Activated CD4-positive, alpha-beta memory T cell treated with anti-CD3 and anti-CD28 coated beads for 36 hours (primary cell): ENCODE measurements at places on chromosomes 3 and 15.
A peak's percentile ranks its signal among the peaks of the same experiment; 100 is the strongest.

GRCh38 chr3:142601713-142602112 lies 5.5 kb downstream of the PLS1 start:
- no peak for DNase-seq

GRCh38 chr3:101828276-101828675 lies 21.0 kb upstream of the NFKBIZ start:
- DNase-seq = no peak

- DNase-seq = no peak
Measured at GRCh38 chr3:144947895-144948294, 976.3 kb downstream of the DIPK2A start.

- DNase-seq = no peak
Measured at GRCh38 chr3:54374214-54374852, 252.0 kb downstream of the CACNA2D3 start.

- no peak for DNase-seq
Measured at GRCh38 chr15:62976301-62976881, 66.2 kb upstream of the TPM1 start.

- no peak for DNase-seq
Measured at GRCh38 chr15:34147371-34148140, 45.7 kb downstream of the PGBD4 start.

- DNase-seq = no peak
Measured at GRCh38 chr3:54182242-54182641, 59.9 kb downstream of the CACNA2D3 start.

DNA sequence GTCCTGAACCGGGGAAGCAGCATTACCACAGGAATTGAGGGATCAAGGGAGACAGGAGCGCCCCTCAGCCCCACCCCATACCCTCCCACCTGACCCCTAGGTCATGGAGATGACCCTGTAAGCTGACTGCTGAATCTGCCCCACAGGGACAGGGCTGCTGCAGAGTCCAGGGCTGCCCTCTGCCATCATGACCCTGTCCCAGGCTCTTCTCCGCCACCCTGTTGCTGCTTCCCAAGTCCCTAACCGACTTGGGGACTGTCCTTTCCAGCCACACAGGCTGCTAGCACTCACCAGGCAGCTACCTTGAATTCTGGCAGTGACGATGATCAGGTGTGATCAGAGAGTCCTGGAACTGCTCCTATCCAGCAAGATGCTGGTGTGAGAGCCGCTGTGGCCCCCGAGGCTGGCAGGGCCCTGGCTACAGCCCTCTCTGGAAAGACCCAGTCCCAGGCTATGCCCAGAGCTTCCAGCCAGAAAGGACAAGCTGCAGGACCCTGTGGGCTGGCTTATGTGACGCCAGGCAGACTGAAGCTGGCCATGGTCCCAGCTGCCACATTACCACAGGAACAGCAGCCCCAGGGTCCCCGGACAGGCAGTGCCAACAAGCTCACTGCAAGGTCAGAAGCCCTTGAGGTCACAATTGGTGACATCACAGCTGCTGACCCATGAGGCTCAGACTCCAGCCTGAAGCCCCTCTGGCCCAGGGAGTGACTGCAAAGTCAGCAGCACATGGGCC lies at the start of gene C3orf22:
TSS of gene C3orf22 (minus strand) at position 597 of the 736 bp plus-strand sequence. CDS start 5,542 bp downstream, outside the sequence.
- peak; percentile 4 for DNase-seq

- no peak for DNase-seq
Measured at GRCh38 chr15:74808078-74808839, 4.4 kb upstream of the LMAN1L start.

DNA sequence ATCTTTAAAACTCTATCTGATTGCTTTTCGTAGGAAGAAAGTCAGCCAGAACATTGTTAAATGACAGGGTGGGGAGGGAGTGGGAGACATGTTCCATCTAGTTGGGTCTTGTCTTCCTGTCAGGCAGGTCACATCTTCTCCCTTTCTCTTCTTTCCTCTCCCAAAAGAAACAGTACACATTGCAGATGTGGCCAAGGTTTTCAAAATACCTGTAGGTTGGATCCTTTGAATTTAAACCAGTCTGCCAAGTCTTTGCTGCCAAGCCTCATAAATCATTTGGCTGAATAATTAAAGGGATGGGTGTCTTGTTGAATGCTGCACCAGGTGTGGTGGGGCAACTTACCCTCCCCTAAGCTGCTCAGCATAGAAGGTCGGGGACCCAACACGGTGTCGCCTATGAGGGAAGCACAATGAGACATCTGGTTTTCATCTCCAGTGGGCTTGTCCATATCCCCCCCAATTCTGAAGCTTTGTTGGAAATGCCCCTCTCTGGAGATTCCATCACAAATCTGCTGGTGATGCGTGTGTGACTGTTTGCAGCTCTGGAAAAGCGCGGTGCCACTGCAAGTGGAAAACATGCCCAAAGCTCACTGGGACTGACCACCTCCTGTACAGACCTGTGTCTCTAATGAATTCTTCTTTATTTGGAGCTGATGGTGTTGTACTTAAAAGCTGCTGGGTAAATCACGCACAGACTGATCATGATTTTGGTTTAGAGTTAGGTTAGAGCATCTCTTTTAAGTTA lies 112.6 kb downstream of the FILIP1L start:
- no peak for DNase-seq

GRCh38 chr15:77667338-77668234 lies 34.9 kb upstream of the LINGO1 start:
- no peak for DNase-seq

DNA sequence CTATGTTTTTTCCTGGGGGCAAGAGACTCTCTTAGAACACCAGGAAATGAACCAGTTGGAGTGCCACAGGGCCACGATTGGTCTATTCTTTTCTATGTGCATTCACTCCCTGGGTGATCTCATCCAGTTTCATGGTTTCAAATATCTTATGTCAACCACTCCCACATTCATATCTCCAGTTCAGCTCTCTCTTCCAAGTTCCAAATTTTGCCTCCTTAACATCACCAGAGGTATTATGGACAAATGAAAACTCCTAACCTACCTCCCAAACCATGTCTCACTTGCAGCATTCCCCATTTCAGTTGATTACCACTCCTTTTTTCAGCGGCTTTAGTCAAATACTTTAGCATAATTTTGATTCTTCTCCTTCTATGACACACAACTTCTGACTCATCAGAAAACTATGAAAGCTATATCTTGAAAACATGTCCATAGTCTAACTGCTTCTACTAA lies 203.1 kb upstream of the SEMA6D start:
- no peak for DNase-seq
